Uterus (tissue), 4 donors: ENCODE measurements at places on chromosomes 3 and 15. TPM values are rescaled to one million over a fixed set of nuclear protein-coding genes. Genes with fewer than 3 reads are reported as not detected.

GRCh38 chr3:112445839-112446238 lies 53.4 kb downstream of the BTLA start:
- no peaks in the 10 kb centered on the region for H3K4me1 ChIP-seq
- DNase-seq: no peak
- H3K4me3 ChIP-seq: no peak overlapping the region
- no peaks in the 10 kb centered on the region for H3K36me3 ChIP-seq
- H3K27me3 ChIP-seq: no peaks in the 10 kb centered on the region
- H3K27ac ChIP-seq: no peak overlapping the region

GRCh38 chr3:37862219-37862902 lies 681 bp downstream of the CTDSPL start:
- no peaks in the 10 kb centered on the region for H3K36me3 ChIP-seq
- H3K27ac ChIP-seq: peak overlapping the region; percentile 84
- H3K27me3 ChIP-seq: no peaks in the 10 kb centered on the region
- peak overlapping the region; percentile 53 for H3K4me3 ChIP-seq

DENND6A gene
- 65.8 TPM for total RNA-seq

TYRO3 gene
- total RNA-seq: 25.9 TPM

DNA sequence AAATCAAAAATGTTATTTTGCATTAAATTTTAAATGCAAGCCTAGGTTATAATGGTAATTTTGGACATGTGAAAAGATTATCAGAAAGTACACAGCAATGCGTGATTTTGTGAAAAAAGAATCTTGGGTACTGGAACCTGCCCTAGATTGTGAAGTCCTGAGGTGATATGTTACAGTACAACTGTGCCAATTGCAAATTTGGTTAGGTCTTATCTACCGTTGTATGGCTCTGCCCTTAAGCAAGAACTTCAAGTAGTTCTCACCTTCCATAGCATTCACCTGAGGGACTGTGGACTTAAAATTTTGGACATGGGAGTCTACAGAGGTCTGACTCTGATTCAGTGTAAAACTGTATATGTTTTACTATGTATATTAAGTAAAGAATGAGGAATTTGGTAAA lies 140.2 kb downstream of the PEX5L start:
- H3K4me1 ChIP-seq: no peaks in the 10 kb centered on the region
- no peak overlapping the region for H3K4me3 ChIP-seq
- no peak overlapping the region for H3K27ac ChIP-seq
- no peaks in the 10 kb centered on the region for H3K27me3 ChIP-seq

GRCh38 chr3:142268426-142268825 lies 43.0 kb upstream of the GK5 start:
- H3K36me3 ChIP-seq: no peaks in the 10 kb centered on the region
- H3K27me3 ChIP-seq: no peaks in the 10 kb centered on the region
- no peaks in the 10 kb centered on the region for H3K4me1 ChIP-seq
- H3K4me3 ChIP-seq: no peak overlapping the region

- peaks cover 7% of the 10 kb centered on the region for H3K4me1 ChIP-seq
- H3K27ac ChIP-seq: no peak overlapping the region
- no peak for DNase-seq
- no peaks in the 10 kb centered on the region for H3K36me3 ChIP-seq
- H3K4me3 ChIP-seq: no peak overlapping the region
- H3K27me3 ChIP-seq: no peaks in the 10 kb centered on the region
Observed at GRCh38 chr15:70120958-70121623, 23.4 kb upstream of the TLE3 start.

DNA sequence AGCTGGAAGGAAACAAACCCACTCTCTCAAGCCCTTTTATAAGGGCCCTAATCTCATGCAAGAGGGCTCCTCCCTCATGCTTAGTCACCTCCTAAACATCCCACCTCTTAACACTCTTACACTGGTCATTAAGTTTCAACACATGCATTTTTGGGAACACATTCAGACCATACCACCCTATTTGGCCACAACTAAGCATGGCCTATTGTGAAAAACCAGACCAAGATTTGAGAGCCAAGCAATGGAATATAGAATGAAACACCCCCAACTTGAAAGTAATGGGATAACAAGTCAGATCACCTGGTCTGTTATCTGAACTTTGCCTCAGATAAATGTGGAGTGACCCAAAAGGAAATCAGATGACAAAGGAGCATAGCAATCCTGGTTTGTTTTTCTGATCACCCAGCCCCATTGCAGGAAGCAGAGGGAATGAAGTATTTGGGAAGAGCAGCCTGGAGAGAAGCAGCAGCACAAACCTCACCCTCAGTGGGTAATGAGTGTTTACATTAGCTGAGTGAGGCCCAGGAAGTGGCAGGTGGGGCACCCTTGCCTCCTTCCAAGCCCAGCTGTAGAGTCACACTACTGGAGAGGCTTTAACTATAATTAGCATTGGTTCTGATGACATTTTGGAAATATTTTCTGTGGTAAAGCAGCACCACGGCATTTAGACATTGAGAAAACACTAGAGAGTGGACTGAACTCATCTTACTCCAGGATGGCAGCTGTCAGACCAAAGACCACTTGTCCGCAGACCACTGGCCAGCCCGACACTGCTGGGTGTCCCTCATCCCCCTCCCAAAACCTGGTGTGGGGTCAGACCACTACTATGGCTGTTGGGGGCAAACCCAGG lies 48.8 kb upstream of the PRTG start:
- no peak overlapping the region for H3K4me3 ChIP-seq
- no peak for DNase-seq
- no peaks in the 10 kb centered on the region for H3K36me3 ChIP-seq

GRCh38 chr3:100761951-100762350 lies 52.7 kb downstream of the TFG start:
- H3K27me3 ChIP-seq: no peaks in the 10 kb centered on the region
- no peak for DNase-seq
- H3K4me3 ChIP-seq: no peak overlapping the region

- no peak for DNase-seq
- no peaks in the 10 kb centered on the region for H3K27me3 ChIP-seq
- no peak overlapping the region for H3K4me3 ChIP-seq
Observed at GRCh38 chr3:57221883-57222282, 5.6 kb upstream of the APPL1 start.

ERICH6 gene
- total RNA-seq: not detected

DNA sequence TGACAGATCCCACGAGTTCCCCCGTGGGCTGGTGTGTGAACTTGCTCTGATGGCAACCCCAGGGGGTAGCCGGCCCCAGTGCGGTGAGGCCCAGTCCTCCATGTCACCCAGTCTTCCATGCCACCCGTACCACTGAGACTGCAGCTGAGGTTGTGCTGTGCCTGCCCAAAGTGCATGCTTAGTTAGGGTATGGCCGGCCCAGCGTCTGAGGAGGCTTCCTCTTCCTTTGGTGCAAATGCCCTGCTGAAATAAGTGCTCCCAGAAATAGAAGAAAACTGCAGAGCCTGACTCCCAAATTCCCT lies 31.5 kb downstream of the MGLL start:
- H3K36me3 ChIP-seq: no peaks in the 10 kb centered on the region
- no peaks in the 10 kb centered on the region for H3K4me1 ChIP-seq
- H3K27me3 ChIP-seq: no peaks in the 10 kb centered on the region
- no peak for DNase-seq
- H3K27ac ChIP-seq: peak overlapping the region; percentile 0

ENTPD3 gene
- total RNA-seq: 3.3 TPM

GRCh38 chr3:81884791-81885190 lies 123.3 kb upstream of the GBE1 start:
- no peaks in the 10 kb centered on the region for H3K27me3 ChIP-seq
- no peak overlapping the region for H3K27ac ChIP-seq
- H3K4me1 ChIP-seq: no peaks in the 10 kb centered on the region
- no peak for DNase-seq
- H3K4me3 ChIP-seq: no peak overlapping the region

P3H2 gene
- total RNA-seq: 12.6 TPM

DNA sequence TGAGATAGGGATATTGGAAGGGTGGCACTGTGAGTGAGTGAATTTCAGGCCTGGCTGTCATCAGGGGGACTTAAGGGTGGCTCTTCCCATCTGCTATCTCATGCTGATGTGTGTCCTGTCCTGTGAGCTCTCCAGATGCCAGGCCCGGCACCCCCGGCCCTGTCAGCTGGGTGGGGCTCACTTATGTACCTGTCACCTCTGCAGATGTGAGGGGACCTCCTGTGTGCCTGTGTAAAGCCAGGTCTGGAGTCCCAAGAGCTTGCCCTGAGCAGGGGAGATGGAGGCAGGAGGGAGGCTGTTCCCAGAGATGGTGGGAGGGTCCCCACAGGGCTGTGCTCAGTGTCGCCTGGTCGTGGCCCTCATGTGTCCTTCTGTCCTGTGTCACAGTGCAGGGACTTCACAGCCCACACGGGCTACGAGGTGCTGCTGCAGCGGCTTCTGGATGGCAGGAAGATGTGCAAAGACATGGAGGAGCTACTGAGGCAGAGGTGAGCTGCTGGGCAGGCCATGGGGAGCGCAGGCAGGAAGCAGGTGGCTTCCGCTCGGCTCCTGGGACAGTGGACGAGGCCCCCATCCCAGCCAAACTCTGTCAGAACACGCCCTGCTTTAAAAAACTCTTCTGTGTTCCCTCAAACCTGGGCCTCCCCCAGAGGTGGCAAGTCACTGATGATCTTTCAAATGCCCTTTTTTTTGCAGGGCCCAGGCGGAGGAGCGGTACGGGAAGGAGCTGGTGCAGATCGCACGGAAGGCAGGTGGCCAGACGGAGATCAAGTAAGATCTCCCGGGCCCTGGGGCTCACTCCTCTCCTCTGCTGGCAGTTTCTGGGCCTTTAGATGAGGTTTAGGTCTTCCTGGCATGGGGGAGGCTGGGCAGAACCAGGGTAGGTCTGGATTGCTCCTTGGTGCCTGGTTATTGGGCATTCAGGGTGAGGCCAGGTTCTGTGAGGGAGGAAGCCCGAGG lies 23.1 kb downstream of the PSTPIP1 start:
- no peak overlapping the region for H3K4me3 ChIP-seq
- H3K4me1 ChIP-seq: no peaks in the 10 kb centered on the region
- no peaks in the 10 kb centered on the region for H3K36me3 ChIP-seq
- H3K27me3 ChIP-seq: no peaks in the 10 kb centered on the region

DNA sequence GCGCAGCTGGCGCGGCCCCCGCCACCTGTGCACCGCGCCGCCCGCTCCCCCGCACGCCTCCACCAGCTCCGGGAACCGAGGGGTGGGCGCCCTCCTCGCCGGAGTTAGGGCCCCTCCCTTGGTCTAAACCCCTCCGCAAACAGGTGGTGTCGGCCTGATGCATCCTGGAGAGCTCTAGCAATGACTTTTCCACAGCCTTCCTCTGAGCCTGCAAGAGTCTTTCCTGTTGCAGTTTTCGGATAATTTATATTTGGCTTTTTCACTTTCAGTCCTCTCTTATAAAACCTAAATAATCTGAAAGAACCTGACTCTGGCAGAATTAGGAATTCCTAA lies 334 bp upstream of the IGSF11 start:
- no peaks in the 10 kb centered on the region for H3K4me1 ChIP-seq
- no peaks in the 10 kb centered on the region for H3K36me3 ChIP-seq

GRCh38 chr3:13075986-13076654 lies 2.9 kb upstream of the IQSEC1 start:
- H3K36me3 ChIP-seq: no peaks in the 10 kb centered on the region
- H3K27ac ChIP-seq: no peak overlapping the region
- no peak overlapping the region for H3K4me3 ChIP-seq
- H3K27me3 ChIP-seq: no peaks in the 10 kb centered on the region
- no peak for DNase-seq
- H3K4me1 ChIP-seq: no peaks in the 10 kb centered on the region

NRROS gene
- 7.5 TPM for total RNA-seq

SH2D7 gene
- total RNA-seq: not detected

GRCh38 chr15:98610991-98611390 lies 37.3 kb upstream of the IGF1R start:
- no peak overlapping the region for H3K4me3 ChIP-seq
- no peak overlapping the region for H3K27ac ChIP-seq
- no peaks in the 10 kb centered on the region for H3K36me3 ChIP-seq
- no peak for DNase-seq

ISG20 gene
- 35.9 TPM for total RNA-seq

MED12L gene
- 0.51 TPM for total RNA-seq

GRIP2 gene
- 8.0 TPM for total RNA-seq

DNA sequence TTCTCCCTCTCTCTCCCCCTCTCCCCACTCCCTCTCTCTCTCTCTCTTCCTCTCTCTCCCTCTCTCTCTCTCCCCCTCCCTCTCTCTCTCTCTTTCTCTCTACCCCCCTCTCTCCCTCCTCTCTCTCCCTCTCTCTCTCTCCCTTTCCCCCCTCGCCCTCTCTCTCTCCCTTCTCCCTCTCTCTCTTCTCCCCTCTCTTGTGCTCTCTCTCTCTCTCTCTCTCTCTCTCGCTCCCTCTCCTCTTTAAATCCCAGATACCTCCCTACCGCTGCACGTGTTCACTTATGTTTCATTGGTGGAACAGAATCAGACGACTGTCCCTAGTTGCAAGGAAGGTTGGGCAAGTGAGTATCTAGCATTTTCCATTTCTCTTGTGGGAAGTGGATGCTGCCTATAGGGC lies 166.5 kb downstream of the EBLN2 start:
- H3K36me3 ChIP-seq: no peaks in the 10 kb centered on the region
- DNase-seq: no peak
- H3K4me3 ChIP-seq: no peak overlapping the region
- no peaks in the 10 kb centered on the region for H3K27me3 ChIP-seq
- no peaks in the 10 kb centered on the region for H3K4me1 ChIP-seq

MRPS25 gene
- total RNA-seq: 6.2 TPM

GRCh38 chr3:105327662-105328337 lies 38.9 kb upstream of the ALCAM start:
- H3K36me3 ChIP-seq: no peaks in the 10 kb centered on the region
- no peak for DNase-seq
- peaks cover 5% of the 10 kb centered on the region for H3K27me3 ChIP-seq
- H3K4me1 ChIP-seq: no peaks in the 10 kb centered on the region

GRCh38 chr3:130974201-130974600 lies 52.4 kb downstream of the ASTE1 start:
- H3K36me3 ChIP-seq: no peaks in the 10 kb centered on the region
- no peak overlapping the region for H3K4me3 ChIP-seq
- DNase-seq: no peak
- H3K27ac ChIP-seq: no peak overlapping the region

DNA sequence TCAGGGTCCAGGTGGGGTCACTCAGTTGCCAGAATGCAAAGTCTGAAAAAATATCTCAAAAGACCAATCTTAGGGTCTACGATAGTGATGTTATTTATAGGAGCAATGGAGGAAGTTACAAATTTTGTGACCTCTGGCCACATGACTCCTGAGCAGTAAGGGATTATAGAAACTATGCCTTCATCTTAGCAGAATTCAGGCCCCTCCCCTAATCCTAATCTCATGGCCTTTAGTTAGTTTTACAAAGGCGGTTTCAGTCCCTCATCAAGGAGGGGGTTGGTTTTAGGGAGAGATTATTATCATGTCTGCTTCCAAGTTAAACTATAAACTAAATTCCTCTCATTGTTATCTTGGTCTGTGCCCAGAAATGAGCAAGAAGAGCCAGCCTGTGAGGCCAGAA lies 5.9 kb upstream of the DCP1A start:
- no peak for DNase-seq
- no peak overlapping the region for H3K4me3 ChIP-seq
- H3K27me3 ChIP-seq: no peaks in the 10 kb centered on the region
- no peaks in the 10 kb centered on the region for H3K4me1 ChIP-seq
